Stimulated activated CD4-positive, alpha-beta T cell treated with anti-CD3 and anti-CD28 coated beads, Interleukin-1b, Interleukin-23, amount 100 ng/mL, for 1 hour (primary cell): ENCODE measurements at places on chromosomes 6 and 20.

- DNase-seq = no peak
These were observed 26.7 kb downstream of the NTSR1 start for GRCh38 chr20:62735331-62735821.

GRCh38 chr20:17969278-17969883, 563 bp downstream of the MGME1 start:
- no peak for DNase-seq

- no peak for DNase-seq
These were observed 420.9 kb downstream of the PRKN start for GRCh38 chr6:162306616-162307015.

GRCh38 chr20:44851545-44851944, 34.0 kb upstream of the YWHAB start:
- DNase-seq = no peak

DNA sequence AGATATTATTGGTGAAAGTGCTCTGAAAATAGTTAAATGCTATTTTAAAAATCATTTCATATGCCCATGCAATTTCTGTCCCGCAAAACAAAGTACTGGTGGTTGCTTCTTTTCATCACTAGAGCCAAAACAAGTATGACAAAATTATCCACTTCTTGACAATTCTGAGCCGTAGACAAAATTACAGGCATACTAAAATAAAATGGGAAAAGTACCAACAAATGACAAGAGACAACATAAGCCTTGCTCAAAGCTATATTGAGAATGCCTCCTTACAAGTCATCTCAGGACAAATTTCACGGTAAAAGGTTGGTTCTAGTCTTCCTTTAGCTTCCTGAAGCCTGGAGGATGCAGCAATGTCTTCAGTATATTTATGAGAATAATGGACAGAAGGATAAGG, 28.9 kb downstream of the NDRG3 start:
- no peak for DNase-seq

DNA sequence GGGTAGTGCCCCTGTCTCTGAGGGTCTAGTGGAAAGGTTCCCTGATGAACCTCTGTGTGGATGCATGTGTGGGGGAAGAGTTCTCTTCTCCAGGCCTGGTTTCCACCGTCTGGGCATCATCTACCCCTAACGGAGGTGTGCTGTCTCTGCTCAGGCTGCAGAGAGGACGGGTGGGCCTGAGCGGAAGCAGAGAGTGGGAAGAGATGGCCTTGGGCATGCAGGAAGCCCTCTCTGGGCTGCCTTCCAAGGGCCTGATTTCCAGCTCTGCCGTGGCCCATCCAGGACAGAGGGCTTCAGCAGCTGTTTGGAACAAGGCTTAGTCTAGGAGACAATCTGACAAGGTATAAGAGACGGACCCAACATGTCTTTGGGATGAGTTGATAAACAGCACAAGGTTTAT, 220.1 kb upstream of the DTNBP1 start:
- DNase-seq = no peak

GRCh38 chr6:125294036-125294435, 7.7 kb downstream of the HDDC2 start:
- no peak for DNase-seq

DNA sequence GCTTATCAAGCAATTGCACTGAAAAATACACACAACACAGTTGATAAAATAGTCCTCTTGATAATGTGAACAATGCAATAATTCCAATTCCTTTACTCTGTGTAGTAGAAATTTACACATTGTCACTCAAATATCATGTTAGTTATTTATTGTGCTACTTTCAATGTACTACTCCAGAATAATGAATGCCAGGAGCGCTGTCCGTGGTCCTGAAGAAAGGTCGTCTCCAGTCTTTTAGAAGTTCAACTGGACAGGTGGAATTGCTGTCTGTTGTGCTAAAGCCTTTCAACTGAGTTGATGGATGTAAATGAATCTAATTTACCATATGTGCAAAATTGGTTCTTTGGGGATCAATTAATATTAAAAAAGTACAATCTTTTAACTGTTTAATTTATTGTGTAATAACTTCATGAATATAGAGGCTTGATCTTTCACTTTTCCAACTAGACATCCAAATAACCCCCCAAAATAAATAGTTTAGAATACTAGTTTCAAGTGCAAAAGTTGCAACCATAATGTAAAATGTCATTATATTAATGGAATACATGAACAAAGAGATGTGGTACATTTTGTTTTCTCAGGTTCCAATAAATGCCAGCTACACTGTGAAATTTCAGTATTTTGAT, 3.2 kb downstream of the GRIK2 start:
- no peak for DNase-seq

GRCh38 chr6:137764464-137764863, 102.6 kb upstream of the TNFAIP3 start:
- no peak for DNase-seq

- no peak for DNase-seq
These were observed 232.1 kb downstream of the PREX1 start for GRCh38 chr20:48595495-48596333.

GRCh38 chr6:158165919-158166416, 2.1 kb downstream of the SERAC1 start:
- DNase-seq = no peak

GRCh38 chr20:31839782-31840487, 5.5 kb downstream of the FOXS1 start:
- no peak for DNase-seq

GRCh38 chr6:156880913-156881312, 103.7 kb downstream of the ARID1B start:
- DNase-seq = no peak

- no peak for DNase-seq
These were observed at the start of gene EFCAB8 for GRCh38 chr20:32858701-32859372. Gene EFCAB8 (plus strand): TSS chr20:32858923. CDS start chr20:32863793, 4,870 bp downstream.

DNA sequence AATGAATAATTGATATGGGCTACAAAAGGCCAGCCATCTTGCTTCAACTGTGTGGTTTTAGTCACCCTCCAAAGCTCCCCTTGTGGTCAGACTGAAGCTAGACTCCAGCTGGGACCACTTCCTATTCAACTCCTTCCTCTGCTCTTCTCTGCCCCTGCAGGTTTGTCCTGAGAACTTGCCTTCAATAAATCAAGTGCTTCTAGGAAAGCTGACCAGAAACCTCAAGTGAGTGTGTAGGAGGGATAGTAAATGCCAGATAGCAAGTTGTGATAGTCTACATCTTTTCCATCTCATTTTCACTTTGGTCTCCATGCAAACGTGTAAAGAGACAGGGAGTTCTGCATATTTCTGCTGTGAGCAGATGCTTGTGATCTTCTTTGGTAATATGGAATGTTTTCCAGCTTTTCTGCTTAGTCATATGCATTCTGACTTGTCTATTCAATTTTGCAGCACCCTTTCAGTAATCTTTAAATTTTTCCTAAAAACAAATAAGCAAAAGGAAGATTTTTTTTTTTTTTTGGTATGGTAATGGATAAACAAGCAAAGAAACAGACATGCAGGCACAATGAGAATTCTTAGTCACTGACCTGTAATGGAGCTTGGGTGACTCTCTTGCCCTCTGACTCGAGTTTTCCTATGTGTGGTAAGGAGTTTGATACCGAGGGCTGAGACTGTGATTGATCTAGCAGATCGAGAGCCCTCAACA, 201.3 kb upstream of the BTBD3 start:
- no peak for DNase-seq

- no peak for DNase-seq
These were observed 4.8 kb downstream of the PIM1 start for GRCh38 chr6:37174515-37175331.

DNA sequence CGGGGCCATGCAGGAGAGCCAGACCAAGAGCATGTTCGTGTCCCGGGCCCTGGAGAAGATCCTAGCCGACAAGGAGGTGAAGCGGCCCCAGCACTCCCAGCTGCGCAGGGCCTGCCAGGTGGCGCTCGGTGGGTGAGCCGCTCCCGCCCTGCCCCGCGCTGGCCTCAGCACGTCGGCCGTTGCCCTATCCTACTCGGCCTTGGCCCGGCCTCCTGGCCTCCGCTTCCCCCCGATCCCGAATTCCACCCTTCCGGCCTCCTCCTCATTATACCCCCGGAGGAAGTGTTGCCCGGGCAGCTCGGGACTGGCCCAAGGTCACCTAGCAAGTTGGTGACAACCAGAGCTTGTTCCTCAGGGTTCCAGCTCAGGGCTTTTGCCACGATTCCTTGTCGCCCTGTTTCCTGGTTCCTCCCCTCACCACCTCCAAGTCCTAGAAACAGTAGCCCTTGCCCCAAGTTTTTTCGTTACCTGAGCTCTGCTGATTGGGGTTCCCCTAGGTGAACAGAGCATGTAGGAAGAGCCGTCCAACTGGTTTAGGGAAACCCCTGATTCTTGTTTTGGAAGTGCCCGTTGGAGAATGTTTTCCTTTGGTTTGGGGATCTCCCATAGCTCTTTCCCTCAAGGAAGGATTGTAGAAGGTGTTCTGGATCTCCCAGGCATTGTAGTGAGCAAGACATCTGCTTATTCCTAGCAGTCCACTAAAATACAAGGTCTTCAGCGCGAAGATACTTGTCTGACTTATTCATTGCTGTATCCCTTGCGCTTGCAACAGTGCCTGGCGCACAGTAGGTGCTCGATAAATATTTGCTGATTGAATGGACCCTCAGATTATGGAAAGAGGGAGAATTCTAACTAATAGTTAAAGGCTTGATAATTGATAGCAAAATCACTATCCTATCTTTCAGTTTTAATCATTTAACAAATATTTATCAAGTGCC, 641 bp downstream of the ARFGEF2 start:
- no peak for DNase-seq

- DNase-seq = no peak
These were observed 39.5 kb downstream of the CITED2 start for GRCh38 chr6:139334806-139335446.

- DNase-seq = no peak
These were observed 432.6 kb downstream of the MMUT start for GRCh38 chr6:49030251-49031020.
